ENCODE measurements at places on chromosomes 2 and 18.

DNA sequence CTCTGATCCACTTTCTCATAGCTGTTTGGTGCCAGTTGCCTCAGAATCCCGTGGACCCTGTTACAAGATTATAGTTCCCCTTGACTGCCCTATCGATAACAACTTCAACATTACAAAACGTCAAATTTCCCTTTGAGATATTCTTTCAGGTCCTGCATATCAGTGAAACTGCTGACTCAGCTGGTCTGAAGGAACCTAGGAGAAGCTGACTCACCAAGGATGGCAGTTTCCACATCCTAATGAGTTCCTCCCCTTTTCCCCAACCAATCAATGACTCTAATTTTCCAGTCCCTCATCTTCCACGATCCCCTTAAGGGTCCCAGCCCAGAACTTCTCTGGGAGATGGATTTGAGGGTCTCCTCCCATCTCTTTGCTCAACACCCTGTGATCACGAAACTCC, 27.6 kb upstream of the GNAL start:
- no peak for DNase-seq

- DNase-seq: no peak
These were observed 170.0 kb upstream of the COPS8 start for GRCh38 chr2:236915726-236916125.

DNA sequence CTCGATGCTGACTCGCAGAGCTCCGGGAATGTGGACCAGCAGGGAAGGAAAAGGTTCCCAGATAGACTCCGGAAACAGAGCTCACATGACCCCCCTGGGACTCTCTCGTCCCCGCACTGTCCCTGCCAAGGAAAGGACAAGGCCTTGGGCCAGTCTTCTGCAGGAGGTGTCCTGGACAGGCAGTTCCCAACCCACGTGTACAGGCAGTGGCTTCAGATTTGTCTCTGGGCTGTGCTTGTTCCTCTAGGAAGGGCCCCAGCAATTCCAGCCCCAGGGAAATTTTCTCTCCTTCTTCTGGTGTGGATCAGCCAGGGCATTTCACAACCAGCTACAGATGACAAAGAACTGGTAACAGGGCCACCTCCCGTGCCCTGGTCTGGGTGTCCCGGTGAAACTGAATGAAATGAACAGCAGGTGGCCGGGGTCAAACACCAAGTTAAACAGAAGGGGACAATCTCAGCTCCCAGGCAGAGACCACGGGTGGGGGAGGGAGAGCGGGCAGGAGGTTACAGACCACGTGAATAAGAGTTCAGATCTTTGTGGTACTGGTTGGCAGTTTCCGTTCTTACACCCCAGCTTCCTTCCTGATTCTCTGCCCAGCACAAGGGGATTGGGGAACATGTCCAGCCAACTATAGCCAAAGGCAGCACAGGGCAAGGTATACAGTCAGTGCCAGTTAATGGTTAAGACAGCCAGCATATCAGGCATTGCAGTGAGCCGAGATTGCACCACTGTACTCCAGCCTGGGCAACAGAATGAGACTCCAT, 52.2 kb upstream of the CAB39 start:
- DNase-seq: peak; percentile 95

- DNase-seq: no peak
These were observed 141.8 kb downstream of the RNF152 start for GRCh38 chr18:61750840-61751668.

GRCh38 chr2:8380566-8380965, 301.3 kb upstream of the ID2 start:
- no peak for DNase-seq

- no peak for DNase-seq
These were observed 63.9 kb downstream of the LDAH start for GRCh38 chr2:20758997-20759396.

DNA sequence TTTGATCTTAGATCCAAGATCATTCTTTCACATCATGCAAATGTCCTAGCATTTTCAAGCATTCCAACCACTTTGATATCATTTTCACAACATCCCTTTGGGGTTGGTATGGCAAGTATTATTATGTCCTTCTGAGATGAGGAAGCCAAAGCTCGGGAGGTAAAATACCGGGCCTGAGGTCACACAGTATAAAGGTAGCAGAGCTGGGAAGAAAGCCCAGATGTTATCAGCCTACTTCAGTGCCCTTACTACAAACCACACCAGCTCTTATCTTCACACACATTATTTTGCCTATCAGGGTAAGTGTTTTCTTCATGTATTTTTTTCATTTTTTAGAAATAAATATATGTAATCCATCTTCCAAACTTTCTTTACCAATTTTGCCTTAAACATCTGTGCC, 4.2 kb upstream of the B4GALT6 start:
- DNase-seq: no peak

DNA sequence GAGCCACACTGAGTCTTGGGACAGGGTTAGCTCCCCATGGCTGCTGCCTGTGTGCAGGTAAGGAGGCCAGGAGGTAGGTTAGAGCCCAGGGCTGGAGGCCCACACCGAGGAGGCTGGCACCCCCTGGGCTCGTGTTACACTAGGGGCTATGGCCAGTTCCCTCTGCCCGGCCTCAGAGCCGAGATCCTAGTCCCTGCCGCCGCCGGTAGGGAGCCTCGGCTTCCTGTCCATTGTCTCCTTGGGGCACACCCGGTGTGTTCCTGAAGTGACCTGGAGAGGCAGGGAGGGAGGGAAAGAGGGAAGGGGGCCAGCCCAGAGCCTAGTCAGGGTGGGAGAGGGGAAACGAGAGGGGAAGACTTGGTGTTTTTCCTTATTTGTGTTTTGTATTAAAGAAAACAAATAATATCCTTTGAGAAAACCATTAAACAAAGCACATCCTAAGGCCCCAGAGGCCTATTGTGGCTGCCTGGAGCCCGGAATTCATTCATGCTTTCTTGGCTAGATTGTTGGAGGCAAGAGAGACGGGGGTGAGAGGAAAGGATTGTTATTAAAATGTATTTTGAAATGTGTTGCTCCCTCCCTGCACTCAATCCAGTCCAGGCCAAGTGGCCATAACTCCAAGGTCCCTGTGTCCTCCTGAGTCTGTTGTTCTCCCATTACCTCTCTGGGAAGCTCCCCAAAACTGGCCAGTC, 170.7 kb downstream of the CTIF start:
- DNase-seq: no peak

DNA sequence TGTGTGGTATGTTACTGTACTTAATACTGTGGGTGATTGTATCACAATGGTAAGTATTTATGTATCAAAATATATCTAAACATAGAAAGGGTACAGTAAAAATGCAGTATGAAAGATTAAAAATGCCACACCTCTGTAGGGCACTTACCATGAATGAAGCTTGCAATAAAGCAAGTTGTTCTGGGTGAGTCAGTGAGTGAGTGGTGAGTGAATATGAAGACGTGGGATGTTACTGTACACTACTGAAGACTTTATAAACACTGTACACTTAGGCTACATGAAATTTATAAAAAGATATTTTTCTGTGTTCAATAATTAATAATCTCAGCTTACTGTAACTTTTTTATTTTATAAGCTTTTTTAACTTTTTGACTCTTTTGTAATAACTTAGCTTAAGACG, 1162.4 kb upstream of the NRXN1 start:
- no peak for DNase-seq

GRCh38 chr2:1606046-1606400, 138.3 kb downstream of the PXDN start:
- DNase-seq: no peak

DNA sequence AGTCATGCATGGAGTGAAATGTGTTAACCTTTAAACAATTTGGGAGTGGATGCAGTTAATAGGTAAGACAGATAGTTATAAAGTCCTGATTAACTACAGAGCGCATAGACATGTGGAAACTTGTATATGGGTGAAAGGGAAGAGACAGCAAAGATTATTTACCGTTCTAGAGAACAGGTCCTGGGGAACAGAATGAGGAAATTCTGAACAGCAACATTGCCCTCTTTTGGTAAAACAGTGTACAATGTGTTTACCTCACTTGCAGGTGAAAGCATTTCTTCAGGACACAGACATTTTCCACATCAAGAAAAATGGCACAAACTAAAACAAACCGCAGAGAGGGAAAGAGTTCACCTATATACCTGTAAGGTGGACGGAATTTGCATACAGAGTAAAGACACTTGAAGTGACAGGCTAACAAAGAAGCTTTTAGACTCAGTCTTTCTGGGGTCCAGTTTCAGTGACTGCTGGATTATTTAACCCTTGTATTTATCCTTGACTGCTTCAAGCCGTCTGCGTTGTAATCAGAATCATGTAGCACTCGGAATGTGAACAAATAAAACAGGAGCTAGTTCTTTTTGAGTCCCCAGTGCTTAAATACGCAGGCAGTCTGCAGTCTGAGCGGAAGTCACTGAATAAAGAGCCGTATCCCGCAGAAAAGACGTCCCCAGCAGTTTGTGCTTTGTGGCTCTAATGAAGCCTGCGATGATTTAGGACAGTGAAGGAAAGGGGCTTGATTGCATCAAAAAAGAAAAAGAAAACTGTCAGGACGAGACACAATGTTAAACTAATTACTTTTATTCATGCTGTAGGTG, 364.8 kb upstream of the GALNT5 start:
- DNase-seq: peak; percentile 44

GRCh38 chr18:22753130-22753831, 179.8 kb upstream of the RBBP8 start:
- DNase-seq: no peak

- DNase-seq: no peak
These were observed 14.6 kb upstream of the TNS1 start for GRCh38 chr2:218017211-218018053.

DNA sequence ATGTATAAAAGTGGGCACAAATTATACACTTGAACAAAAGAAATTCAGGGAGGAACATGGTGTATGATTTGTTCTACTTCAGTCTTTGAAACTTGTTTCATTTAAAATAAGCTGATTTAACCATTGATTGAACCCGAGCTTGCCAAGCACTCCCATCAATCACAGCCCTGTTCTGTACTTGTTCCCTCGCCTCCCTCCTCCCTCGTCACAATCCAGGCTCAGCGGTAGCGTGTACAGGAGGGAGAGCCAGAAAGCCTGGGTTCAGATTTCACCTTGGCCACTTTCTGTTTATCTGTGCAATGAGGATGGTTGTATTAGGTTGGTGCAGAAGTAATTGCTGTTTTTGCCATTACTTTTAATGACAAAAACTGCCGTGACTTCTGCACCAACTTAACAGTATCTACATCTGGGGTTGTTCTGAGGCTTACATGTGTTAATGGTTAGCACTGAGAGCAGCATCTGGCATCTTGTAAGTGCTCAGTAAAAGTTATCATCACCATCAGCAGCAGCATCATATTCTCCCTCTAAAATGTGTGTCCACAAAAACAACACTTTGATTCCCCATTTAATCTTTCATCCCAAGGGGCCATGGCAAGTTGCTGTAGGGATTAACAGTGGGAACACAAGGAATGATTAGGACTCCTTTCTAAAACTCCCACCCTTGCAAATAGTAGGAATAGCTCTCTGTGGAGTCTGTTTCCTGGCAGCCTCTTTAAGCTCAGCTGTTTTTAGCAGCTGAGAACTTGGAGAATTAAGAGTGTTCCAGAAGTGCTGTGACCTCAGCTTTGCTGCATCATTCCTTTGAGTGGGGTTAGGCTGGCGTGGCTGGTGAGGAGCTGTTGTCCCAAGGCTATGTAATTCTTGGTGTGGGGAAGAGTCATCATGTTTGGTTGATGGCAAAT, 4.7 kb downstream of the DPYSL5 start:
- no peak for DNase-seq

GRCh38 chr2:88451811-88452564, 505 bp downstream of the FOXI3 start:
- DNase-seq: no peak

GRCh38 chr2:198657512-198658121, 800.1 kb downstream of the SATB2 start:
- peak; percentile 1 for DNase-seq

DNA sequence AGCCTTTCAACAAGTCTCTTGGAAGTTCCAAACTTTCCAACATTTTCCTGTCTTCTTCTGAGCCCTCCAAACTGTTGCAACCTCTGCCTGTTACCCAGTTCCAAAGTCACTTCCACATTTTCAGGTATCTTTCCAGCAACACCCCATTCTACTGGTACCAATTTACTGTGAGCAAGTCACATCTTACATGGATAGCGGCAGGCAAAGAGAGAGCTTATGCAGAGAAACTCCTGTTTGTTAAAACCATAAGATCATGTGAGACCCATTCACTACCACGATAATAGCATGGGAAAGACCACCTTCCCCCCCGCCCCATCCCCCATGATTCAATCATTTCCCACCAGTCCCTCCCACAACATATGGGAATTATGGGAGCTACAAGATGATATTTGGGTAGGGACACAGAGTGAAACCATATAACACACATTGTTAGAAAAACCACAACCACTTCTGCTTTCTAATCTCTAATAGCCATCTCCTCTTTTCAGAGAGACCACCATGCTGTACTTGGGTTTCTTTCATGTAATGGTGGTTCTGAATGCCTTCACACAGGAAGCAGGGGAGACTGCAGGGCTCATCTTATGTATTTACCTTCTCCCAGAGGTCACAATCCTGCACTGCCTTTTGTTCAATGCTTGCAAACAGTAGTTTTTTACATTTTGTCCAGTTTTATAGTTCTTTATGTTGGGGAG, 46.0 kb upstream of the CALCRL start:
- no peak for DNase-seq

Data from activated CD4-positive, alpha-beta T cell treated with anti-CD3 and anti-CD28 coated beads, Interleukin-10, Interleukin-2, amounts not matched to agents 100 ng/mL and 50 ng/mL, durations not matched to agents 16 hours and 8 hours (primary cell).